ENCODE measurements at places on chromosomes 13 and 19.

DNA sequence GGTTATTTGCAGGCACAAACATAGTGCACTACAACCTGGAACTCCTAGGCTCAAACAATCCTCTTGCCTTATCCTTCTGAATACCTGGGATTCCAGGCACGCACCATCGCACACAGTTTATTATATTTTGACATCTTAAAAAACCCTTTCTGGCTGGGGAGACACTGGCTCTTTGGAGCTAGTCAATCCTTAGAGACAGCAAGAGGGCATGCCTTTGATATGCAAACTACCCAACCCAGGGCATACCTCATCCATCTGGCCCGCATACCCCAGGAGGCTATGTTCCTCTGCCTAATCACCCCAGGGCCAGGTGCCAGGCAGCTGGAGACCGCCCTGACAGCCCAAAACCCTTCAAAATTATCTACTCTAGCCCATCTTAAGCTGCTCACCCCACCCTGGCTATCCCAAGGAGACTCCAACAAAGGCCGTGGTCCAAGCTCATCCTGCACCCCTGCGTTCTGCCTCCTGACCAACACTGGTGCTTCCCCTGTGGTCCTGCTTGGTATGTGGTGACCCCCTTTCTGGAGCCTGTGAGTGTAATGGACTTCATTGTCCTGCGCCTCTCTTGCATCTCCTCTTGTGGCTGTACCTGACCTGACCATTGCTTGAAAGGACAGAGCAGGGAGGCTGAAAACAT is 86.4 kb downstream of the RGCC start:
- DNase-seq = no peak

DNA sequence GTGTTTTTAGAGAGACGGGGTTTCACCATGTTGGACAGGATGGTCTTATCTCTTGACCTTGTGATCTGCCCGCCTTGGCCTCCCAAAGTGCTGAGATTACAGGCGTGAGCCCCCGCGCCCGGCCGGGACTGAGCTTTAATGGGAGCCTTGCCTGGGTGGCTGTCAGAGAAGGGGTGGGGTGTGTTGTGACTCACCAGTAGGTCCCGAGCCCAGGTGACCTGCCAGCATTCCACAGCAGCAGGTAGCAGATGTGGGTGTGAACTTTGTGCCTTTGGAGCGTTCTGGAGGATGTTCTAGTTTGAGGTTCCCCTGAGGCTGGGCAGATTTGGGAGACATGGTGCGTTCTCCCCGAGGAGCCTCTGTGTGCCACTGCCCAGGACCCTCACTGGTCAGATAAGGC is 7.1 kb upstream of the EPN1 start:
- no peak for DNase-seq

DNA sequence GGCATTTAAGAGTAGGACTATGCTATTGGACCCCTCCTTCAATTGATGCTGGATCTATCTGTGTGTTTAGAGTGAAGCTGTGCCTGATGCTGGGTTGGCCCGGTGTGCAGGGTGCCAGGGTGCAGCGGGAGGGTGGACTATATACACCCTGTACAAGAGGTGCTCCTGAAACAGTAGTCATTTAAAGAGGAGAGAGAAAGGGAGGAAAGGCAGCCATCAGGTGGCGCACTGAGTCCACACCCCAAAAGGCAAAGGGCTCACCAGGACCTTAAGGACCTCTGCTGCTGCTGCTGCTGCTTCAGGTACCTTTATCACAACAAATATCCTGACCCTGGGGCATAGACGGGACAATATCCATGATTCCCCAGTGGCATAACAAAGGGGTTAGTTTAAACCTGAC is 39.4 kb downstream of the ZNF136 start:
- peak; percentile 3 for DNase-seq

DNA sequence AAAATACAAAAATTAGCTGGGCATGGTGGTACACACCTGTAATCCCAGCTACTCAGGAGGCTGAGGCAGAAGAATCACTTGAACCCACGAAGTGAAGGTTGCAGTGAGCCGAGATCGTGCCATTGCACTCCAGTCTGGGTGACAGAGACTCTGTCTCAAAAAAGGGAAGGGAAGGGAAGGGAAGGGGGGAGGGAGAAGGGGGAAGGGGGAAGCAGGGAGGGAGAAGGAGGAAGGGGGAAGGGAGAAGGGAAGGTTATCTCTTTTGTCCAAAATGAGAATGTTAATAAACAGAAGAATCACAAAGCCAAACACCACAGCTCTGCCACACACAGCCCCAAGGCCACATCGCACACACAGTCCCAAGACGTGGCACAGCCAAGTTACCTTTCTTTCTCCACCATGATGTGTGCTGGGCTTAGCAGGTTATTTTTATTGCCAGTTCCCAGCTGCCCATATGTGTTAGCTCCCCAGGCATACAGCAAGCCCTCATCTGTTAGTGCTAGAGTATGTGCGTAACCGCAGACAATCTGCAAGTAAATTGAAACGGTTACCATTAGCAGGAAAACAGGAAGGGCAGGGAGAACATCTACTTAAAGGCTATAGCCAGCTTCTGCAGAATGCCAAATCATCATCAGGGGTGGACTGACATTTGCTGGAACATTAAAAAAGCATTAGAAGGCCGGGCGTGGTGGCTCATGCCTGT is 34.3 kb downstream of the RCBTB1 start:
- no peak for DNase-seq

DNA sequence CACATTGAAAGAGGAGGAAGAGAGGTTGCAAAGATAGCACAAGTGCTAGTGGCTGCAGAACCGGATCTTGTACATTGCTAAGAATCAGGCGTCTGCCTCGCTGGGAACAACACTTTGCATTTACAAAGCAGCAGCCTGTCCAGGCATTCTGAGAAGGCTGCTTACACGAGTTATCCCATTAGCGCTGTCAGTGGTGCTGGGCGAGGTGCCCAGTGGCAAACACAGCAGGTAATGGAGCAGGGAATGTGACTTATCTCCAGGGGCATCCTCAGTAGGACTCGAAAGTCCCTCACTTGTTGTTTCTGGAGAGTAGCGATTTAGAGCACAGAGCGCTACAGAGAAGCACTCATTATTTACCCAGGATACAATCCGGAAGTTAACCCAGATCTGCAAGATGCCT is 209.6 kb downstream of the OLFM4 start:
- DNase-seq = no peak

GRCh38 chr13:34591900-34592529 is 350.1 kb upstream of the NBEA start:
- no peak for DNase-seq

GRCh38 chr19:45090034-45090433 is 2.9 kb upstream of the PPP1R37 start:
- no peak for DNase-seq

GRCh38 chr13:59354665-59355369 is 808.9 kb downstream of the DIAPH3 start:
- no peak for DNase-seq

DNA sequence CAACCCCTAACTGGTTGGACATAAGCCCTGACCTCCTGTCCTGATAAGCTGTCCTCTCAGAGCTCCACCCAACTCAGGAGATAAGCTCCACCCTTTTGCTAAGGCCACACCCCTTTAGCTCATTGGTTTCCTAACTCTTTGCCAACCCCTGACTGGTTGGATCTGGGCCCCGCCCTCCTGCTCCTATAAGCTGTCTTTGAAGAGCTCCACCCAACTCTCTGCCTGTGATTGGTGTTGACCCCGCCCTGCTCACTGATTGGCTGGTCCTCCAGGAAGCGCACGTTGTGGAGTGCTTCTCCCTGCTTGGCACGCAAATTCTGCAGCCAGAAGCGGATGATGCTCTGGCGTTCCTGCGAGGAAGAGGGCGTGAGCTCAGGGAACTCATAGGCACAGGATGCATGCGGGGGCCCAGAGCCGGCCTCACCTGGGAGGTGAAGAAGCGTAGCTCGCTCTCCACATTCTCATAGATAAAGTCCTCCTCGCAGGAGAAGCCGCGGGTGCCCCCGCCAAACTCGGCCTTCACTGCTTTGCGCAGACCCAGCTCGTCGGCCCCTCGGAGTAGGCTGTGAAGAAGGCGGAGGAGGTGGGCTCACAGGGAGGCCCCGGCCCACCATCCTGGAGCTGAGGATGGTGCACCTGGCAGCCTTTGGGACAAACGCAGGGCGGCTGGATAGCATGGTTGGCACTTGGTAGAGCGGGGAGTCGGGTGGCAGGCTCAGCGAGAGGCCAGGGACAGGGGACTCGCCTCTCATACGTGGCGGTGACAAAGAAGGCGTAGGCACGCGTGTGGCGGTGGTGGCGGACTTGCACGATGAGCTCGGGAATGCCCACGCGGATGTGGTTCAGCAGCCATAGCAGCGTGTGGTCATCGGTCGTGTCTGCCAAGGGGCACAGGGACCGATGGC is 1.7 kb downstream of the ANO8 start:
- no peak for DNase-seq

- DNase-seq = no peak
Observed at GRCh38 chr19:53094754-53095575, 8.3 kb downstream of the ZNF160 start.
